ENCODE measurements at places on chromosomes 16 and 17.

GRCh38 chr17:49397586-49397985, 17.1 kb downstream of the PHB1 start:
- DNase-seq = no peak

GRCh38 chr17:74137416-74137815, 66.1 kb upstream of the RPL38 start:
- DNase-seq = no peak

GRCh38 chr16:57358086-57358420, 530 bp upstream of the CCL22 start:
- DNase-seq = no peak

GRCh38 chr16:82701442-82701955, 74.7 kb downstream of the CDH13 start:
- DNase-seq = no peak

- DNase-seq = no peak
Measured at GRCh38 chr16:3266873-3267537, 10.6 kb upstream of the MEFV start.

GRCh38 chr16:4684058-4684715, 9.2 kb upstream of the NUDT16L1 start:
- DNase-seq = no peak

GRCh38 chr17:56351675-56352074, 198.4 kb downstream of the ANKFN1 start:
- DNase-seq = no peak

DNA sequence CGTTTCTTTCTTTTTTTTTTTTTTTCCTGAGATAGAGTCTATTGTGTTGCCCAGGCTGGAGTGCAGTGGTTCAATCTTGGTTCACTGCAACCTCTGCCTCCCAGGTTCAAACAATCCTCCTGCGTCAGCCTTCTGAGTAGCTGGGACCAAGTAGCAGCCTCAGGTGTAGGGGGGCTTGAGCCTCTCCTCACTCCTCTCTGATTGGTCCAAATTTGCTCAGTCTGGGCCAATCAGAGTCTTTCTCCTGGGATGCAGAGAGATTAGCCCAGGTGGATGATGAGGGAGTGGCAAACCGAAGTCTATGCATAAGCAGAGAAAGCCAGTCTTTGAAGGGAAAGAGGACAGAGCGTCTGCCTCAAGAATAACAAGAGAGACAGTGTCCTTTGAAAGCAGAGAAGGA, 99.0 kb downstream of the BMERB1 start:
- no peak for DNase-seq

- no peak for DNase-seq
Measured at GRCh38 chr17:41133880-41134735, 6.2 kb downstream of the KRTAP4-6 start.

DNA sequence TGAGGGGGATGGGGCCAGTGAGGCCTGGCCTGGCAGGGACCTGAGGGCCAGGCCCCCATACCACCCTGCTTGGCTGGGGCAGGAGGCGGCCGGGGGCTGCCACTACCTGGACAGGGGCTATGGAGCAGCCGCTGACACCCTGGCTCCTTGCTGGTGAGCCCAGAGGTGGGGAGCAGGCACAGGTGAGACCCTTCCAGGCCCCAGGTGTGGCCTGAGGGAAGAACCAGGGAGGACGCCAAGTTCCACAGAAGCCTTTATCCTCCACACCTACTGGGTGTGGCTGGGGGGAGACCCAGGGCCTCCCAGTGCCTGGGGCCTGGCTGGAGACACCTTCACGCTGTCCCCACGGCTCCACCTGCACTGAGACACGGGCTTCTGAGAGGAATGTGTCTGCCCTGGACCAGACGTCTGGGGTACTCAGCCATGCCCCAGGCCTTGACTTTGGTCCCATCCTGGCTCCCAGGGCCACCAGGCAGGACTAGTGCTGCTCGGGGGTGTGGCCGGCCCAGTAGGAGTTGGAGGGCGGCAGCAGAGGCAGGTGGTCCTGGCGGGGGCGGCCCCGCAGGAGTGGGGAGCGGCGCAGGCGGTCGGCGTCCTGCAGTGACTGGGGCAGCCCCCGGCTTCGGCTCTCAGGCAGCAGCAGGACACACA, 4.7 kb downstream of the SLC22A31 start:
- DNase-seq = no peak

DNA sequence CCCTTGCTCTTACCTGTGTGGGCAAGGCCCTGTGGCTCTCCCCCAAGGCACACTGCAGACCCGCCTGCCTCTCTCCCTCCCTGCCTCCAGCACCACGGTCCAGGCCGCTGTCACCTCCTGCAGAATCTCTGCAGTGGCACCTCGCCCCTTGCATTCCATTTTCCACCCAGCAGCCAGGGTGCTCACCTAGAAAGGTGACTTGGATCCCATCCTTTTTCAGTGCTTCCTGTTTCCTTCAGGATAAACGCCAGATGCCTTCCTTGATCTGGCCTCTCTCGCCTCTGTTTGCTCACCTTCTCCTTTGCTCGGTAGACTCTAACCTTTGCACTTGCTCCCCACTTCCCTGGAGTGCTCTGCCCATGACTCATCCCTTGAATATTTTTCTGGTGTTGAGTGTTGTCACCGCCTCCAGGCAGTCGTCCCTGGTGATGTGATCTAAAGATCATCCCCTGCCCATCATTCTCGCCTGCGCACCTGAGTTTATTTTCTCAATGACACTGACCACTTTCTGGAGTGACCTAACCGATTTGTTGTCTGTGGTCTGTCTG, 79.2 kb upstream of the LGALS9 start:
- no peak for DNase-seq

GRCh38 chr16:3485821-3486505, 9.3 kb downstream of the C16orf90 start:
- DNase-seq = no peak

- DNase-seq = no peak
Measured at GRCh38 chr16:89108416-89108815, 14.8 kb downstream of the ACSF3 start.

DNA sequence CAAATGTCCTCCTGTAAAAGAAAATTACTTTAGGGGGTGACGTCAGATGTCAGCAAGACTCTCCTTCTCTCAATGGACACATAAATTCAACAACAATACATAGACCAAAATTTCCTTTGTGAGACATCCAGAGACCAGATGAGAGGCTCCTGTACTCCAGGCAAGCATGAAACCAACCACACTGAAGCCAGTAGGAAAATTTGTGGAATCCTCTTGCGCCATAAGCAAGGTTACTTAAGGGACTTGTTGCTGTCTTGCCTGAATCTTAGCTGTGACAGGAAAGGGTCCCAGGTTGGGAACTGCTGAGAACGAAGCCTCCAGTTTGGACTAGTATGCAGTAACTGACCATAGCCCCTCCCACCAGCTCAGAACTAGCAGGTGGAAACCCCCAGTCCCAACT, 56.0 kb downstream of the CEP112 start:
- no peak for DNase-seq

DNA sequence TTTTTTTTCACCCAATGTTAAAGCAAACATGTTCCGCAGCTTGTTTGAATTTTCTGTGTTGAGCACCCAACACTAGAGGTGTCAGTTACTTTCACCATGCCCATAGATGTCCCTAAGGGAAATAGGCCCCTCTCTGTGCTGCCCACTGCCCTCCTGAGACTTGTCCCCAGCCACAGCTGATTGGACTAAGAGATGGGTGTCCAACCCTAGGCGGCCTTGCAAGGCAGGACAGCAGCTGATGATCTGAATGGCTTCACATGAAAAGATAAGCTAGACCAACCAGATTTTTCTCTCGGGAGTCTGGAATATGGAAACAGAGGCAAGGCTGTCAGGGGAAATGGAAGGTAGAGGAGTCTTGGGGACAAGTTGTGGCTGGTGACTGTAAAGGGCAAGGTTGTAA, 6.1 kb upstream of the CALB2 start:
- DNase-seq = no peak

DNA sequence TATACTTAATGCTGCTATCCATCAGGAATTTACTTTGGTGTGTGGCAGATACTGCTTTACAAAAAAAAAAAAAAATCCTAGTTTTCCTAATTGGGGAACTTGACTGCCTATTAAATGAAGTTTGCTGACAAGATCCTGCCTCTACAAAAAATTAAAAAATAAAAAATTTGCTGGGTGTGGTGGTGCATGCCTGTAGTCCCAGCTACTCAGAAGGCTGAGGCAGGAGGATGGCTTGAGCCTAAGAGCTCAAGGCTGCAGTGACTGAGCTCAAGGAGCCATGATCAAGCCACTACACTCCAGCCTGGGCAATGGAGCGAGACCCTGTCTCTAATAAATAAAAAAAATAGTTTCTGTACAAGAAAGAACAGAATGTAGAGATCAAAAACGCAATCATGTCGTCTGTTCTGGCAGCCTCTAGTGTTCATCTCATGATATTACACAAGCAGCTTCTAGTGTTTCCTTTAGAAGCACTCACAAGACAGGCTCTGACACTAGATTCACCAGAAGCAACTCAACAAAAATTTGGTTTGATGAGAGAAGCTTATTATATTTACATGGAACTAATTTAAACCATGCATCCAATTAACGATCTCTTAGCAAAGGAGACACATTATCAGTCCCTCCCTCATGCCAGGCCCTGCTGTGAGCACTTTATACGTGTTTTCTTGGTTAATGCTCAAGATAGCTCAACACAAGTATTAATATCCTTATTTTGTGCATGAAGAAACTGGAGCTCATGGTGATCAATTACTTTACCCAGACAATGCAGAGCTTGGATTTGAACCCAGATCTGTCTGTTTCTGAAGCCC, 6.8 kb upstream of the KRTAP17-1 start:
- DNase-seq = peak; percentile 54

DNA sequence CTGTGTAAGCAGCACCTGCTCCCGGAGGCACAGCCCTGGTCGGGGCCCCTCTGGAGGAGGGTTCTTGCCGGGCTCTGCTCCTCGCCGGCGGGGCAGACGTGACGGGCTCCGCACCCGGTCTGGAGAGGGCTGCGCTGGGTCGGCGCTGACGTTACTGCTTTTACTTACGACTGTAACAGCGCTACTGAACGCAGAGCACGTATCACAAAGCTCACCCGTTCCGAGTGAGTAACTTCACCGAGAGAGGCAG, 1.3 kb upstream of the RAB40C start:
- DNase-seq = peak; percentile 60

DNA sequence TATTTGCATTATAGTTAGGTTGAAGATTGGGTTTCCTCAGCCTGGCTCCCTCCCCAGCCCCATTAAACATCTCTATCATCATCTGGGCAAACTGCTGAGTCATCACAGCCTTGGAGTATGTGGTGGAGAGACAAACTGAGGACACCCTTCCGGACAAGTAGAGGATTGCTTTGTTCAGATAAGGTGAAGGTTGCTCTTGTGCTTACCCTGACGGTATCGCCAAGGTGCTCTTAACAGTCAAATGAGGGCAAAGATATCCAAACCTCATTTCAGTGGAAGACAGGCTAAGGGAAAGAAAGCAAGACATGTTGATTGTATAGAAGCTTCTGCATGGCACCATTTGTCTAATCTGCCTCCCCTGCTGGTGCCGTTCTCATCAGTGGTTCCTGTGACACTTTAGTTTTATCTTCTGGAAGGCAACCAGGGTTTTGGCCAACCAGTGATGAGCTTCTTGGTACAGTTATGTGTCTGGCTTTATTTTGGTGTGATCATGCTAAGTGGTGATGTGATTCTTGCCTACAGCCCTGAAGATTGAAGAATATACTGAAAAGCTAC, 56.9 kb upstream of the LGALS9 start:
- DNase-seq = no peak

- DNase-seq = no peak
Measured at GRCh38 chr17:65328567-65328966, 191.4 kb downstream of the RGS9 start.

GRCh38 chr16:12062343-12063003, 85.9 kb downstream of the SNX29 start:
- no peak for DNase-seq

GRCh38 chr17:32763855-32764439, 113.0 kb downstream of the MYO1D start:
- no peak for DNase-seq

- no peak for DNase-seq
Measured at GRCh38 chr16:78331731-78332130, 232.3 kb downstream of the WWOX start.

GRCh38 chr17:13943909-13944308, 125.4 kb upstream of the COX10 start:
- DNase-seq = no peak

- no peak for DNase-seq
Measured at GRCh38 chr17:11029791-11030190, 191.9 kb upstream of the PIRT start.
